MM.1S (cell line): ENCODE measurements at places on chromosomes 1 and 21.

- peak; percentile 55 for DNase-seq
These were observed 69.0 kb downstream of the SLC35A3 start for GRCh38 chr1:100038660-100039287.

DNA sequence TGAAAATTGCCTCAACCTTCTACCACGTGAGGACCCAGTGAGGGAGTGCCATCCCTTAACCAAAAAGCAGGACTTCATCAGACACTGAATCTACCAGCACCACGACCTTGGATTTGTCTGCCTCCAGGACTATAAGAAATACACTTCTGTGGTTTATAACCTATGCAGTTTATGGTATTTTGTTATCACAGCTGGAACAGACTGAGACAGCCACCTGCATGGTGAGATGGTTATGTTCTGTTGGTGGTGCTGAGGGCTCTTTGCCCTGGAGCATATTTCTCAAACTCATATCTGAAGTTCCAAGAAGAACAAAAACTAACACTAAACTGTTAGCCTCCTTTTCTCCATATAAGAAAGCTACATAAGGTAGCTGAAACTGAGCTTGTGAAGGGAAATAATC lies 69.8 kb upstream of the RGS18 start:
- DNase-seq, result no peak

DNA sequence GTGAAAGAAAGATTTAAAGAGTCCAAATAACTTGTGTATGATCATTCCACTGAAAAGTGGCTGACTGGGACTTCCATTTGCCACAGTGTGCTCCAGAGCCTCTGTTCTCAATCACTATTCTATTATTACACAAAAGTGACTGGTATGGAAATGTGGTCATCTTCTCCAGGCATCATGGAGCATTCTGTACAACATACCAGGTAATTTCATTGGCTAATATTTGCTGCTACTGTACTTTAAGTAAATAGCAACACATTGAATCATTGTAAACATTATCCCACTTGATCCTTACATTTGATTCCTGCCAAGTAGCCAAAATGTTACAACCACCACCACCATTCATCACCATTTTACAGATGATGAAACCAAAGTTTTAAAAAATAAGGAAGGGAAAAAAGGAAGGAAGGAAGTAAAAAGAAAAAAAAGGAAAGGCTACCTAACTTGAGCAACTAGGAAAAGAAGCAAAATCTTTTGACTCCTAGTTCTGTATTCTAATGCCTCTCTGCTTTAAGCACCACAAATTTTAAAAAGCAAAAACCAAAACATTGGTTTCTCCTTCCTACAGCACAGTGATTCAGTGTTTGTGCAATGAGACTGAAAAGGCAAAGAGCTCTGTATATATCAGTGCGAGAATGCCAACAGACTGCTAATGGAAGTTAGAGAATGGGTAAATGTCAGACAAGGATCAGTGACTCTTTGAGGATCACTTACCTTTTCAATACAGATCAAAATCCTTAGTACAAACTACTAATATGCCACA lies 361.4 kb upstream of the PTBP2 start:
- DNase-seq, result no peak

- DNase-seq, result peak; percentile 64
These were observed 543.0 kb upstream of the DAB1 start for GRCh38 chr1:57966751-57967406.

DNA sequence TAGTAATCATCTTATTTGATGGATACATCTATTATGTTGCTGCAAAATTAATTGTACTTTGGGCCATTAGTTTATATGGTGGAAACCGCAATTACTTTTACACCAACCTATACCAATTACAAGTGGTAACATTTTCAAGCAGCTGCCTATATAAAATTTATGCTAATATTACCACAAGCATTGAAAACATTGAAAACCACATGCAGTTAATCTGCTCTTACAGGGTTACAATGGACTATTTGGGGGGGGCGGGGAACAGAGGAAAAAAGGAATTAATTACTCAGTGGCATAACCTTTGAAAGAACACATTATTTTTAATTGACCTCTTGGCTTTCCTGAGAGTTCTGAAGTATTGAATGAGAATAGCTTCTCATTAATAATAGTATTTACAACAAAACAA lies 1793.2 kb downstream of the NCAM2 start:
- DNase-seq, result no peak

- no peak for DNase-seq
These were observed 6.3 kb upstream of the PLD5 start for GRCh38 chr1:242530761-242531160.

DNA sequence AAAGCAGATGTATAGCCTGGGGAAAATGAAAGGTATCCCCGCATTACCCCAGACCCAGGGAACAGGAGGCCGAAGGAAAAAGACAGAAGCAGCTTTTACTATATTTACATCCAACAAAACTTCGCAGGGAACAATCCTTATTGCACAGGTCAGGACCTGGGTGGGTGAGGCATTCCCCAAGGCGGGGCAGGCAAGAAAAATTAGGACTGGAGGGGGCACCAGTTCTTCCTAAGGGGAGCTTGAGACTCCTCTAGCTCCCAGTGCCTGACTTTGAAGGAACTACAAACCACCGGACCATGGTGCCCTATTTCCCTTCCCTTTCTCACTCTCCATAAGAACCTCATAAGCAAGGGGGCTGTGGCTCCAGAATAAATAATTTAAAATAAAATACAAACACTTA lies 6.7 kb upstream of the GATAD2B start:
- DNase-seq, result no peak

- no peak for DNase-seq
These were observed 359.2 kb upstream of the PKN2 start for GRCh38 chr1:88324899-88325298.

- DNase-seq, result no peak
These were observed 53.6 kb downstream of the SLC45A1 start for GRCh38 chr1:8371372-8371991.

DNA sequence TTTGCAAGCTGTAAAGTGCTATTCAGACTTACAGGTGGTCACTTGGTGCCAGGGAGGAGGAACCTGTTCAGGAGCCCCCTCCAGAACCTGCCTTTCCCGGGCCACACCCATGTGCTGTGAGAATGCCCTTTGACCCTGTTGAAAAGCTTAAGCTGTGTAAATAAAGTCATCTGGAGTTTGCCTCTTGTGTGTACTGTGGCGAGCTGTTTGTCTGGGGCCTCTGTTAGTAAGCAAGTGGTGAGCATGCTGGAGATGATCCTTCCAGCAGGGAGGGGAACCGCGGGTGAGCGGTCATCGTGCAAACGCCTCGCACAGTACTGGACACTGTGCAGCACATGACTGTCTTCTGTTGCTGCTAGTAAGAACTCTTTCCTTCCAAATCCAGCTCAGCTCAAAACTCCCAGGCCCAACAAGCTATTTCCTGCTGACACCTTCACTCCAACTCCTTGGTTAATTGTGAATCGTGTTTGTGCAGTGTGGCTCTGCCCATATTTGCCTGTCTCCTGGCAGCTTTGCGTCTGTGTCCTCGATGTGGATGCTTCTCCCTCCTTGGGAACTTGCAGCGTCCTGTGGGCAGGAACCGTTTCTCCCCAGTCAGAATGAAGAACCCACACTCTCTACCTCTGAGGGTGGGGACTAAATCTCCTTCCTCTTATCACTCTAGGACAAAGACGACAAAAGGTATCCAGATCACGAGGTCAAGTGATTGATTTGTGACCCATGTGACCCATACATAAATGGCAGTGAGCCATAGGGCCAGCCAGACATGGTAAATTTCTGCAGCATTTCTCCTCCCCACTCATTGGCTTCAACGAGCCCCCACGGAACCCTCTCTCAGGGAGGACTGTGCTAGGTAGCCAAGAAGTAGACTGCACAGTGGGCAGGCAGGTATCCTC lies 13.9 kb upstream of the BTG2 start:
- no peak for DNase-seq

DNA sequence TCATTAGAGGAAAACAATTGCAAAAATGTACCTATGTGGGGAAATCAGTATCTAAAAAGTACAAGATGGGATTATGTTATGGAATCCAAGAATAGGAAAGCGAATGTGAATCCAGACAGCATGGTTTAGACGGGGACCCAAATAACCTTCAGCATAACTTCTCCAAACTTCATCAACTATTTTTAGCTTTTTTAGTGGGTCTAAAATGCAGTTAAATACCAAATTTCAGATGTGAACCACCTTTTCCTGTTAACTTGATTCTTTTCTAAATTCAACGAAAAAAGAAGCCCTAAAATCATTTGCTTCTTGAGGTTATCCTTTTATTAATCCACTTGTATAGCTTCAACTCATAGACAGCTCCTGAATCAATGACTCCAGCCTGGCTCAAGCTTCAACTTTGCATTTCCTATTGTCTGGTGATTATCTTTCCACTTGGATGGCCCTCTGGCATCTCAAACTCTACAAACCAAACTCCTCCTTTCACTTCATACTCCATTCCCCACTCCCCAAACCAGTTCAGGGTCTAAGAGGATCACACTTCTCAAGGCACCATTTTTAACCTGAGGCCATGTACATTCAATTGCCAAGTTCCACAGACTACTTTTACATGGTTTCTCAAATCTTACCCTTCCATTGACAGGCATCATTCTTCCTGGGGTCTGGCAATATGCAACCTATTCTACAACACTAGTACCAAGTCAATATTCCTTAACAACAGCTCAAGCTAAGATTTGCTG lies 7.4 kb downstream of the ERRFI1 start:
- DNase-seq, result no peak

- peak; percentile 63 for DNase-seq
These were observed 5.8 kb upstream of the CHI3L2 start for GRCh38 chr1:111221633-111222291.

GRCh38 chr1:156851779-156852417 lies 7.0 kb downstream of the INSRR start:
- no peak for DNase-seq

DNA sequence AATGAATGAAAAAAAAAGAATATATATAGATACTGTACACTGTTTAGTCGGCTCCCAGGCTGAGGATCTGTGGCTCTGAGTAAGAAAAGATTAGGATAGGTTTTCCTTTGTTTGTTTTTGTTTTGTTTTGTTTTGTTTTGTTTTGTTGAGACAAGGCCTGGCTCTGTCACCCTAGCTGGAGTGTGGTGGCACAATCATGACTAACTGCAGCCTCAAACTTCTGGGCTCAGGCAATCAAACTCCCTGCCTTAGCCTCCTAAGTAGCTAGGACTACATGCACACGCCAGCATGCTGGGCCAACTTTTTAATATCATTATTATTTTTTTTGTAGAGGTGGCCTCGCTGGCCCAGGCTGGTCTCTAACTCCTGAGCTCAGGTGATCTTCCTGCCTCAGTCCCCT lies 87.9 kb upstream of the PTBP2 start:
- no peak for DNase-seq

GRCh38 chr1:115239426-115239825 lies 98.6 kb downstream of the NGF start:
- no peak for DNase-seq

DNA sequence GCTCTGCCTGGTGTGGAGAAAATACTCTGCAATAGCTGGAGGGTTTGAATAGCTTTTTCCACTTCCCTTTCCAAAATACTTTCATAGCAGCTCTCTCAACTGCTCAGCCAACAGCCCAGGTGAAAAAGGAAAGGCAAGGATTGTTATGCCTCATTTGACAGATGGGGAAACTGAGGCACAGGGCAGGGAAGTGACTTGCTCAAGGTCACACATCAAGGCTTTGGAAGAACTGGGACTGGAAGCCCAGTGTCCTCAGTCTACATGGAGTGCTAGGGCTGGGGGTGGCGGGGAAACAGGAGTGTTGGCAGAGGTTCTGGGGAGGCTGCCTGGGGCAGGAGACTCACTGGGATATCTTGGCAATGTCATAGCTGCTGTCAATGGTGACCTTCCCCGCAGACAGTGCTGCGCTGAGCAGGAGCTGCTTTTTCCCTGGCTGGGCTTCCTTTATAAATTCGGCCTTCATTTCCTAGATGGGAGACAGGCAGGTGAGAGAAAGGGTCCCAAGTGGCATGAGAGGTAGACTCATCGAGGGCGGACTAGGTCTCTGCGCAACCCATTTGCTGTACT lies 4.0 kb downstream of the CHI3L1 start:
- DNase-seq, result no peak

DNA sequence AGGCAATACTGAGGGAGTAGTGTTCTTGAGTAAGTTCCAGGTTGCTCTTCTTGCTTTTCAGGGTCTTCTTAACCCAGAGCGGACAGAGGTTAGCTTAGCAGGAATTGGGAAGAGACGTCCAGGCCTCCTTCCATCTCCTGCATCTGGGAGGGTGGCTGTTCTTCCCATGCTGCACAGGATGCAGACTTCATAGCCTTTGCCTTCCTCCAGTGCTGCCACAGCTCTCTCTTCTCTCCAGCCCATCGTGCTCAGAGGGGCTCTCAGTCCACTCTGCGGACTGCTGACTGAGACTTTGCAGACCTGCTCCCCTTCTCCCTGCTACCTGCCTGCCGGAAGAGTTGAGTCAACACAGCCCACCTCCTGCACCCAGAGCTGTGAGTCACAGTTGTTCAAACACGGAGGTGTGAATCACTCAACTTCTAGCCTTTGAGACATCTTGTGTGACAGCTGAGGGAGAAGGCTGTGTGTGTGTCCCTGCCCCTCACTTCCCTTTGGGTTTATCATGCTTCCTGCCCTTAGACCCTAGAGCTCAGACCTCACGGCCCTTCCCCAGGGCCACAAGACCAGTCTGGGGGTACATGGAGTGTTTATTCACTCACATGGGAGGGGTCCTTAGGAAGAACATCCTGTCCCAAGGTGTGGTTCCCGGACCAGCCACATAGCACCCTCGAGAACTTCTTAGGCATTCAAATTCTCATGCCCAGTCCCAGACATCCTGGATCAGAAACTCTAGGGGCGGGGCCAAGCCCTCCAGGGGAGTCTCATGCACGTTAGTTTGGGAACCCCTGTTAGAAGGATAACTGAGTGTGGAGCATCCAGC lies 158.3 kb upstream of the CACNA1E start:
- DNase-seq, result no peak

DNA sequence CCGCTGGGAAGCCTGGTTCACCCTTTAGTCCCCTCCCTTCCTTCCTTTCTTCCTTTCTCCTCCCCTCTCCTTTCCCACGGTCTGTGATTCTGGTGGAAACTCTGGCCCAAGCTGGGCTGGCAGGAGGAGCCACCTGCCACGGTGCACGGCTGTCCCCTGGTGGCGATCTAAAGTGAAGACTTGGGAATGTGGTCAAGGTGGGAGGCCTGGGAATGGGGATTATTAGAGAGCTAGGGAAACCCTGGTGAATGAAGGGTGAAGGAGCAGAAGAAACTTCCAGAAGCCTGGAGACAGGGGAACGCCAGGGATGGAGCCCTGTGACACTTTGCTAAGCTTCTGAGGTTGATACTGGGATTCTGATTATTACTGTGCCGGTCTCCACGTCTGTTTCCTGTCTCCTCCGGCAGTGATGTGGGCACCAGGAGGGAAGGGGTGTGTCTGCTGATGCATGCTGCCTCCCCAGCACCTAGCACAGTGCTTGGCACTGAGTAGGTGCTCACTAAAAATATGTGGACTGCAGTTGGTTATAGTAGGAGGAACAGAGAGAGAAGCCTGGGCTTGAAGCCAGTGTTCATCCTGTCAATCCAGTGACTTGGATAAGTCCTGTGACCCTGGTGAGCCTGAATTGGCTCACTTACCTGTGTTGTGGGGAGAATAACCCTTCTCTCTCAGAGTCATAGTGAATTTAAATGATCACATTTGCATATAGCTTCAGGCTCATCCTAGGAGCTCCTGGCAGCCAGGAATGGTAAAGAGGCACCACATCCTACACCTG lies 71.2 kb upstream of the NBPF3 start:
- peak; percentile 50 for DNase-seq

GRCh38 chr1:206557636-206558473 lies 50.5 kb downstream of the RASSF5 start:
- DNase-seq, result peak; percentile 50
